ENCODE measurements at places on chromosomes 5 and 9.

- H3K4me1 ChIP-seq = peaks cover 3% of the 10 kb centered on the region
- H3K27me3 ChIP-seq = peaks cover 17% of the 10 kb centered on the region
- H3K36me3 ChIP-seq = no peaks in the 10 kb centered on the region
- DNase-seq = no peak
- H3K4me3 ChIP-seq = no peak overlapping the region
Measured at GRCh38 chr9:38074441-38074961, 5.5 kb upstream of the SHB start.

GRCh38 chr9:88578121-88579049, 43.4 kb downstream of the NXNL2 start:
- DNase-seq = peak; percentile 82
- H3K27ac ChIP-seq = no peak overlapping the region
- H3K36me3 ChIP-seq = no peaks in the 10 kb centered on the region
- H3K4me1 ChIP-seq = peaks cover 2% of the 10 kb centered on the region
- H3K4me3 ChIP-seq = peak overlapping the region; percentile 34

DNA sequence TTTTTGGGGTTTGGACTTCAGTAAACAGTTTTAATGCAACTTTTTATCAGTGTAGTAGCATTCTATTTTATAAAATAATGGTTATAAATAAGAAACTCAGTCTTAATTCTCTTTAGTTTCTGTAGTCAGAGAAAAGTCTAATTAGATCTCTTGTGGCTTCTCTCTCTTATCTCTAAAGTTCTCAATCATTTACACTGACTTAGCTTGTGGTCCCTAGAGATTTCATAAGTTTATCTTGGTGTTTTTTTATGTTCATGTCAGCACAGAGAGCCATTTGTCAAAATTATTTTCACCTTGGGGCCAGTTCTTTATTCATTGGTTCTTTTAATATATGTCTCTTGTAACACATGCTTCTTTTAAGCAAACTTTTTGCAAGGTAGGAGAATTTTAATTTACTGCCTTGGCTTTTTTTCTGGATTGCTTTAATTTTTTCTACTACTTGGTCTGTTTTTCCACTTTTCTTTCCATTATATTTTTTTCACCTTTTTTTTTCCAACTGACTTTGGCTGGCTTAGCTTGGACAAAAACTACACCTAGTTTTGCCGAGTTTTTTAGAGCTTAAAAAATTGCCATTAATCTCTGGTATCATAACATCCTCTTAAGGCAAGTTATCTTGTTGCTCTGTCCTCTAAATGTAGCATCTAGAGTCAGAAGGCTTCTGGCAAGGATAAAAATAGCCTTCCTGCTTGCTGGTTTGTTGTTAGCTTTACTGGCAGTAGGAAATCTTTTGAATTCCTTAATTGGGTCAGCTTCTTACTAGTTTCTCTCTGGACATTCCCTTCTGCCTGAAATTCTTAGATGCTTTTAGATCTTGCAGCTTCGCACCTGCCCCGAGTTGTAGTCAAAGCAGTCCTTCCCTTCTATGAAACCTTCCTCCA, 35.3 kb downstream of the CPEB4 start:
- H3K4me3 ChIP-seq = no peak overlapping the region
- no peak for DNase-seq
- no peak overlapping the region for H3K27ac ChIP-seq
- H3K27me3 ChIP-seq = no peaks in the 10 kb centered on the region
- peaks cover 4% of the 10 kb centered on the region for H3K36me3 ChIP-seq
- peaks cover 16% of the 10 kb centered on the region for H3K4me1 ChIP-seq

DNA sequence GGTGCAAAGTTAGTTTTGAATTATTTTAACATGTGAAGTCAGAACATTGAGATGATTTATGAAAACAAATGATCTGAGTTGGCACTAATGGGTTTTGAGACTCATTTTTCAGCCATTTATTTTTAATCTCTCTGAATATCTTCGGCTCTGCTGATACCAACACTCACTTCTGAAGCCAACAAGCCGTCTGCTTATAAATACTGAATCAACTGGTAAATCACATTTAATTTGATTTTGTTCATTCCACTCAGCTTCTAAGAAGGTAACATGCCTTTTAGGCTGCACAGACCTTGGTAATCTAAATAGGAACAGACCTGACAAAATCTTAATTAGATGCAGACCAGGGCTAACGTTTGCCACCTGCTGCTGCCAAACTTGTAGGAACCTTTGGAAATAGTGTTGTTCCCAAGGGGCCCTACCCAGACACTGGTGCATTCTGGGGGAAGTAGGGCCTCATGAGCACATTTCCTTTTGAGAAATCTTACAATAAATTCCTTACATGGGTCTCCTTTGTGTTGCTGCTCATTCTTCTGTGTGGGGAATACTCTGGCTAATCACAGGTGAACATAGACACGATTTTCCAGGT, 182.2 kb downstream of the KCTD16 start:
- no peaks in the 10 kb centered on the region for H3K4me1 ChIP-seq
- H3K36me3 ChIP-seq = no peaks in the 10 kb centered on the region
- H3K27me3 ChIP-seq = no peaks in the 10 kb centered on the region
- DNase-seq = no peak
- no peak overlapping the region for H3K4me3 ChIP-seq

DNA sequence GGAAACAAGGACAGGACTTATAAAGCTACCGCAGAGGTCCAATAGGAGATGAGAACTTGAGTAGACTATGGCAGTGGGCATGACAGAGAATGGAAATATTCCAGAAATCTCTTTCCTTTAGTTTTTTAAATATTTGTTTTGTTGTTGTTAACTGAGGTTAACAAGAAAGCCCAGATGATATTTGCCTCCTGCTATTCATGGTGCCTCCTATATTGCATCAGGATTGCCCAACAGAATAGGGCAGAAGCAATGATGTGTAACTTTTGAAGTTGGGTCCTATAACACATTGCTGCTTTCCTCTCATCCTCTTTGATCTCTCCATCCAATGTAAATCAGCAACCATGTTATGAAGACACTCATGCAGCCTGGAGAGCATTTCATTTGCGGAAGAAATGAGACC, 42.8 kb downstream of the PDE4D start:
- DNase-seq = no peak
- H3K4me3 ChIP-seq = no peak overlapping the region
- H3K27ac ChIP-seq = no peak overlapping the region

DNA sequence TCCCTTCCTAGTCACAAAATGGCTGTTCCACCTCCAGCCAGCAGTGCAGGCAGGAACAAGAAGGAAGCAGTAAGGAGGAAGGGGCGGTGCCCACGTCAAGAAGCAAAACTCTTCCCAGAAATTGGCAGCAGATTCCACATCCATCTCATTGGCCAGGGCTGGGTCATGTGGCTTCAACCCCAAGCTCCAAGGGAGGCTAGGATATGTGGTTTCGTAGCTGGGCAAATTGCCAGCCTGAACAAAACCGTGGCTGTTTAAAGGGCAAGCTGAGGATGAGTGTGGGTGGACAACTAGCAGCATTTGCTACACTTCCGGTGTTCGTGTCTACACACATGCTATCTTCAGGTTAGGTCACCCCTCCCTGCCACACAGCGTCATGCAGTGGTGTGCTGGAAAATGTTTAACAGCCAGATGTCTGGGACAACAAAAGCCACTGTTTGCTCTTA, 92.1 kb upstream of the MAP1B start:
- H3K4me3 ChIP-seq = no peak overlapping the region
- no peak overlapping the region for H3K27ac ChIP-seq
- peaks cover 22% of the 10 kb centered on the region for H3K27me3 ChIP-seq
- H3K36me3 ChIP-seq = no peaks in the 10 kb centered on the region
- DNase-seq = peak; percentile 8
- no peaks in the 10 kb centered on the region for H3K4me1 ChIP-seq

DNA sequence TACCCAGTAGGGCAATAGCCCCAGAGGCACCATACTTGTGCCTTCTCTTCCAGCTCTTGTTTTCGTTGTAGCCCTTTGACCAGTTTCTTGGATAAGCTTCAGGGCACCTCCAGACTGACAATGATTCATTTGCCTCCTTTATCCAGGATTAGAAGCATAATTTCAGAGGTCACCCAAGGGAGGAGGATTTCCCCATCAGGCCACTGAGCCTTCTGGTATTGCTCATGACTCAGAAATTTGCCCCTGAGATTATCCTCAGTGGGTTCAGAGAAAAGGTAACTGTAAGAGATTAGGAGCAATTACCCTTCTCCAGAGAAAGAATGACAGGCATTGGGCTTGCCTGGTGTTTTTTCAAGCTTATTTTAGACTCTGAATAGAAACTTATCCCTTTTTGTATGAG, 147.9 kb downstream of the MSX2 start:
- no peaks in the 10 kb centered on the region for H3K4me1 ChIP-seq
- H3K27me3 ChIP-seq = peaks cover 15% of the 10 kb centered on the region
- no peak overlapping the region for H3K27ac ChIP-seq
- H3K36me3 ChIP-seq = no peaks in the 10 kb centered on the region

- DNase-seq = no peak
- peaks cover 3% of the 10 kb centered on the region for H3K36me3 ChIP-seq
Measured at GRCh38 chr9:93949694-93950449, 5.3 kb downstream of the BARX1 start.

GRCh38 chr5:116914869-116915504, 340.4 kb upstream of the SEMA6A start:
- H3K4me3 ChIP-seq = no peak overlapping the region
- no peaks in the 10 kb centered on the region for H3K4me1 ChIP-seq
- no peak for DNase-seq
- H3K36me3 ChIP-seq = no peaks in the 10 kb centered on the region
- H3K27ac ChIP-seq = no peak overlapping the region

DNA sequence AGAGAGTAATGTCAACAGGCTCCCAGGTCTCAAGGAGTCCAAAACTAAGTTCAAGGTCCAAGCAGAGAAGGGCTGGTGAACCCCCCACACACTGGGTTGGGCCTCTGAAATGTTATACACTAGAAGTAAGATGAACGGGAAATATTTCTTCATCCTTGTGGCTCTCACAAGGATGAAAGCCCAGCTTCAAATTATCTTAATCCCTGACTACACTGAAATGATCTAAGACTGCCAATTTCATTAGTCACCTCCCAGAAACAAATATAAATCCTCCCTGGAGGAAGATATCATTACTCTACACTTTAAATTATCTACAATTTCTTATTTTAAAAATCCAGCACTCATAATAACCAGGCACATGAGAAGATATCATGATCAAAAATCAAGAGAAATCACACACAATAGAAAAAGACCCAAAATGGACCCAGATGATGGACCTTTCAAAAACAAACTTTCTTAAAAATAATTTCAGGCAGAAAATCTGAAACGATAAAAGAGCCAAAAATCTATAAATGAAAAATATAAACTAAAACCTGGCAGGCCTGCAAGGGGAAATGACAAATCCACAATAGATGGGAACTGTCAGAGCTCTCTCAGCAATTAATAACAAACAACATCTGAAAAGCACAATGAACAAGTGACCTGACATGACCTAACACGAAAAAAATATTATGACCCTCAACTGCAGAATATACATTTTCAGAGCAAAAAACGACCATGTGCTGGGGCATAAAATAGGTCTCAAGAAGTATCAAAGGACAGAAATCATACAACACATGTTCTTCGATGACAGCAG, 117.4 kb downstream of the GPR21 start:
- no peak for DNase-seq
- H3K4me1 ChIP-seq = no peaks in the 10 kb centered on the region
- H3K27ac ChIP-seq = no peak overlapping the region
- H3K27me3 ChIP-seq = no peaks in the 10 kb centered on the region
- H3K36me3 ChIP-seq = peaks cover 17% of the 10 kb centered on the region

DNA sequence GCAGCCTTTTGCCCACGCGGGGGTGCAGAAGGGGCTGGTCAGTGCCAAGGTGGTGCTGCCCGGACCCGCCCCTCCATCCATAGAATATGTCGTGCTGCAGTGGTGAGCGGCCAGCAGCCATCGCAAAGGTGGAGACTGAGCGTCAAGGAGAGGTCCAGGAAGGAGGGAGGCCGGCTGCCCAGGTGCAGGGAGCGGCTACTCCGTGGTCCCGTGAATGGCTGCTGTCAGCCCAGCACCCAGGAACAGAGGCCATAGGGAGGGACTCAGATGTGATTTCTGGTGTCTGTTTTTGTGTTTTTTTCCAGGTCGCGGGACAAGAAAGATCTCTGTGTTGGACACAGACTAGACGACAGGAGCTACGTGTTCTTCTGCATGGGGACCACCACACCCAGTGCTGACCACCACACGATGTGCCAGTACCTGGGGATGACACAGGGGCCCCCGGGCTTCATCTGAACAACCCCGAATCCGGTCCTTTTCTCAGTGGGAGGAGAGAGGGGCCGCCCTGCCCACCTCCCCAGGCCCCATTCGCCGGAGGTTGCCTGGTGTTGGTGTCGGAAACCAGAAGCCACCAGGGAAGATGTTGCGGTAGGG, 29.0 kb downstream of the PAEP start:
- H3K4me1 ChIP-seq = no peaks in the 10 kb centered on the region
- H3K27ac ChIP-seq = no peak overlapping the region
- DNase-seq = no peak
- H3K4me3 ChIP-seq = no peak overlapping the region

DNA sequence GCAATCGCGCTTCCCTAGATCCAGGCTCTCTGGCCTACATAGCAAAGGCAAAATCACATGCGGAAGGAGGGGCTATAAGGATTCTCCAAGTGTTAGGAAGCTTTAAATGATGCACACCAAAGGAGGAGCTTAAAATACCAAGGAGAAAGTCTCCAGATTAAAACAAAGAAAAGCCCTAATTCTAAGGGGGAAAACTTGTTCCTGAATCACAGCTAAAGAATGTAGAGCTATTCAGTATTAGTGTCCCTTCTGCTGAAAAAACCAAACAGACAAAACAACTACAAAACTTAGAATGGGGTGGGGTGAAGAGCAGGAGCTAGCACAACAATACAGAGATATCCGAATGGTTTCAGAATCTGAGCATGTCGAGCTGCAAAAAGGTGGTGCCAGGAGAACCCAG, 213.7 kb downstream of the DCP2 start:
- H3K4me3 ChIP-seq = no peak overlapping the region
- DNase-seq = no peak
- no peak overlapping the region for H3K27ac ChIP-seq
- no peaks in the 10 kb centered on the region for H3K4me1 ChIP-seq
- H3K36me3 ChIP-seq = peaks cover 1% of the 10 kb centered on the region

DNA sequence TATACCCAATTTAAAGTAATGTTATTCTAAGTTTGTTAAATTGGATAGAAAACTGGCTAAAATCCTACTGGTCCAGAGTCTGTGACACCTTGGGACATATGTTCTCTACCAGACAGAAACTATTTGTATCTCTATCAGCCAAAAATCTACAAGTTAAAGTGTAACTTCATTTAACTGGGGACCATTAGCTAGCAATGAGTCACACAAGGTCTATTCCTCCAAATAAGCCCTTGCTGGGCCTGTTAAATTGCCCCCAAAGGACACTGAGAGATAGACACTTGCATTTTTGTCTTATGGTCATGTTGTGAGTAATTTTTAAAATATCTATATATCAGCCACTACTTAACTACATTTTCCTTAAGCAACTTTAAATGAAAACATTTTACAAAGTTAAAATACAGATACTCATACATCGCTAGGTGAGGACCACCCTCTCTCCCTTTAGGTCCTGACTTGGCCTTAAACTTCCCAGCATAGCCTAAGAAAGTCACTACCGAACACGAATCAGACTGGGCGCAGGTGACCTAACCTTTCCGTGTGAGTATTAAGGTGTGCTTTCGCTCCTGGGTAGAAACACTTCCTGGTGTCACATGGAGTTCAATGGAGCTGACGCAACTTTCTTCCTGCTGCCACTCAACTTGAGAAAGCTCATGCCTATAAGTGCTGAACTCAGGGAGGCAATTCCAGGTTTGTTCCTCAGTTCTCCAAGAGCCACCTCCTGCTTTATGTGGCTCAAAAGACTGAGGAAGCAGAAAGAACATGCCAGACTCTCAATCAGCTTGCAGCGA, 249.1 kb downstream of the DIRAS2 start:
- H3K4me3 ChIP-seq = no peak overlapping the region
- no peaks in the 10 kb centered on the region for H3K36me3 ChIP-seq

Data from activated naive CD8-positive, alpha-beta T cell treated with anti-CD3 and anti-CD28 coated beads, Interleukin-2, amount 50 U/mL, for 24 hours (primary cell).